ENCODE measurements at places on chromosomes 1 and 21.

DNA sequence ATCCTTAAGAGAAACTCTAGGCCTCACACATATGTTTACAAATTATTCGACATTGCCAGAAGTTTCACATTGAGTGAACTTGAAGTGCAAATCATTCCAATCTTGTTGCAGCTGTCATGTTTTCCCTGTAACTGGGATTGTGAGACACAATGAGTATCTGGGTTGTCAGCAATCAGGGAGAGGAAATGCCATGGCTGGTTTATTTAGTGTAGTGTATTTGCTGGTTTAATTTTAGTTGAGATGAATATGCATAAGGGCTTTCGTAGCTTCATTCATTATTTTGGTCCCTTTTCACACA lies 54.2 kb upstream of the USP1 start:
- no peak for DNase-seq

- DNase-seq, result no peak
Measured at GRCh38 chr21:34881421-34881820, 167.7 kb downstream of the RUNX1 start.

DNA sequence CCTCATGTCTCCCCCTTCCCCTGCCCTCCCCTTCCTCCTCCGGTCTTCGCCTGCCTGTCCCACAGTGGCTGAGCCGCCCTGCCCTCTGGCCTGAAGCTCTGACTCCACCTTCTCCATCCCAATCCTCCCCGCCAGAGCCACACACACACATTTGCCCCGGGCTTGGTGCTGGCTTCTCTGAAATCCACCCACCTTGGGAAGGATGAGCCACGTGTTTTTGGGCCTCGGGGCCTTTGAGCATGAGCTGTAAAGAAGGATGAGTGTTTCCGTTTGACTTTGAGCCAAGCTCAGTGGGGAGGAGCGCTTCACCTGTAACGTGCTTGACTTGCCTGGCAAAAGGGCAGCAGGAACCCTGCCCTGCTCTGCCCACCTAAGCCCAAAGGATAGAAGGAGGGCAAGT lies 295.1 kb downstream of the SIPA1L2 start:
- no peak for DNase-seq

GRCh38 chr1:76682138-76682537 lies 185.1 kb upstream of the ST6GALNAC5 start:
- DNase-seq, result no peak

DNA sequence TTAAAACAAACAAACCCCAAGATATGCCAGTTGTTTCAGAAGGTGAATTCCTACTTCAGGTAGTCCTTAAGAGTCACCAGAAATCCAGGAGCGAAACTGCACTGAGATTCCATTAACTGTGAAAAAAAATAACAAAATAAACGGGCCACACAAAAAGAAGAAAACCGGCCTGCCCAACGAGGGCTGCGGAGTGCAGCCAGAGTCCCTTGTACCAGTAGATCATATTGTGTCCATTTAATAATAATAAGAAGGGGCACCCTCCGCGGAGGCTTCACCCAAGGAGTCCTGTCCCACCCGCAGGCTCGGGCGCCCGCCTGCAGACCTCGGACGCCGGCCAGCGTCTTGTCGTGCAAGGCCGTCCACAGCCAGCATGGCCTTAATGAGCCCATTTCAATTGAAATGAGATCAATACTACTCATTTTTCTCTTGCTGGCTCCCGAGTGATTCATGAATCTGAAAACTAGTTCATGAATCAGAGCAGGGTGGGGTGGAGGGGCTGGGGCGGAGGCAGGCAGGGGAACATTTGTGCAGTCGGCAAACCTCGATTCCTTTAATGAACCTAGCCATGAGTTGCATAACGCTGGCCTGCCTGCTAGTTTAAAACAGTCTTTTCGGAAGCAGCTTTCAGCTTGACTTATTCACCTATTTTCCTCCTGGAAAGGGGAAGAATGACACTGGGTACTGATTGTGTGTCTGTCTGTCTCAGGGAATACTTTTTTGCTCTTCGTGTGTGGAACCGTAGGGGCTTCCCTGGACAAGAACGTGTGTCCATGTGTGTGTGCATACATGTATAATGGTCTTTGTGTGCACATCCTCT lies 113.1 kb upstream of the IRF2BP2 start:
- no peak for DNase-seq

DNA sequence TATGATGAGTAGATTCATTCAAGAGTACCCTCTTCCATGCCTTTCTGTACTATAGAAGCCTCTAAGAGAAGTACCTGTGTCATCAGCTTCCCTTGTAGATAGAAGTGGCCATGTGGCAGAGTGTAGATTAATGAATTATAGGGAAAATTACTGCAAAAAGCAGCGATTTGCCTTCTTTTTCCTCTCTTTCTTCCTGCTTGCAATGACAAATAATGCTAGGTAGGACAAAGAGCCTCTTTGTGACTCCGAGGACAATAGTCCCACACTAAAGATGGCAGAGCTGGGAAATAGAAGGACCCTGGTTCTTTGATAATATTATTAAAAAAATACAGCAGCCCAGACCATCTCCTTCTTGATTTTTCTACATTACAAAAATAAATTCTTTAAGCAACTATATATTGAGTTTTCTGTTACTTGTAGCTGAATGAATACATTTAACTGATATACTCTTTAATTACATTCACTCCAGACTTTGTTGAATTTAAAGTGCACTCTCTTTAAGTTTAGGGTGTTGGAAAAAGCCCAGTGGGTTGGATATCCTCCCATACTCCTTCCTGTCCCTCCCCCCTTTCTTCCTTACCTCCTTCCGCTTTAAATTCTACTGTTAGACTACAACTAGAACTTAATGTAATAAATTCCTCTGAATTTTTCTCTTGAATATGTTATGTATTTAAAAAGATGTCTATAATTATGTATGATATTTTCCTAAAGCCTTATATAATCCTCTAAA lies 198.2 kb upstream of the APP start:
- no peak for DNase-seq

GRCh38 chr21:42025376-42026081 lies 15.4 kb upstream of the ZBTB21 start:
- DNase-seq, result no peak

- DNase-seq, result no peak
Measured at GRCh38 chr1:230327892-230328284, 98.2 kb downstream of the PGBD5 start.

- no peak for DNase-seq
Measured at GRCh38 chr1:150544204-150544603, 5.0 kb upstream of the ADAMTSL4 start.

- DNase-seq, result peak; percentile 89
Measured at GRCh38 chr1:116825720-116826438, 71.6 kb downstream of the CD2 start.

- DNase-seq, result peak; percentile 68
Measured at GRCh38 chr1:186212568-186213224, 162.4 kb downstream of the TPR start.

- DNase-seq, result no peak
Measured at GRCh38 chr21:26570203-26570602, 2.9 kb downstream of the CYYR1 start.

GRCh38 chr1:170203693-170204092 lies 57.9 kb downstream of the NTMT2 start:
- no peak for DNase-seq

- no peak for DNase-seq
Measured at GRCh38 chr21:46374761-46375389, 50.9 kb downstream of the PCNT start.

GRCh38 chr1:1861339-1861730 lies 29.6 kb downstream of the GNB1 start:
- DNase-seq, result no peak

DNA sequence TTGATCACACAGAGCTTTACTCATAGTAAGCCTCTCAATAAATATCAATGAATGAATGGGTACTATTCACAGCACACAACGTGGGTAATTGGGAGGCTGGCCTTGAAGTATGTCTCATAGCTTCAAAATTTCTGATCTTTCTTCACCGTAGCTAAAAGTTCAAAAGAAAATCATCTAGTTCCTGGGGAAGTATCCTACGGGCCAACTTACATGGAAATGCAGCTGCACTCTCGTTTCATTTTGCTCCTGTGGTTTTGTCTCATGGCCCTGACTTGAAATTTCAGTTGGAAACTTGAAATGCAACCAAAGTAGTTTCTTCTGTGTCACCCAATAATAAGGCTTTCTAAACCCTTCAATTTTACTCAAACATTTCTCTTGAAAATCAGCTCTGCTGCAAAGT lies 76.1 kb upstream of the CNIH3 start:
- no peak for DNase-seq

- peak; percentile 23 for DNase-seq
Measured at GRCh38 chr1:155044812-155045657, 6.1 kb upstream of the ADAM15 start.

DNA sequence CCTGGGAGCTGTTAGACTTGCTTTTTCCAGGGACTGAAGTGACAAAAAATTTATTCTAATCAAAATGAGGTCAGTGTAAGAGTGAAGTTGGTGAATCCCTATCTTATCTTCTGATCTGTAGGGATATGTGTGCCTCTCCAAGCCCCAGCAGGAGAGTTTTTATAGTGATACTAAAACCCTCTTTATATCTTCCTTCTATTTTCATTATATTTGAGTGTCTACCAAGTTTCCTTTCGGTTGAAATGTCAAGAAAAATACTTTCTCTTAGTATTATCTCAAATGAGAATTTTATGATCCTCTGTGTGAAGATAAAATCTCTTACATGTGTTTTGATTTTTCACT lies 18.9 kb downstream of the C1orf21 start:
- no peak for DNase-seq

- DNase-seq, result no peak
Measured at GRCh38 chr1:223035724-223036478, 107.1 kb downstream of the TLR5 start.

DNA sequence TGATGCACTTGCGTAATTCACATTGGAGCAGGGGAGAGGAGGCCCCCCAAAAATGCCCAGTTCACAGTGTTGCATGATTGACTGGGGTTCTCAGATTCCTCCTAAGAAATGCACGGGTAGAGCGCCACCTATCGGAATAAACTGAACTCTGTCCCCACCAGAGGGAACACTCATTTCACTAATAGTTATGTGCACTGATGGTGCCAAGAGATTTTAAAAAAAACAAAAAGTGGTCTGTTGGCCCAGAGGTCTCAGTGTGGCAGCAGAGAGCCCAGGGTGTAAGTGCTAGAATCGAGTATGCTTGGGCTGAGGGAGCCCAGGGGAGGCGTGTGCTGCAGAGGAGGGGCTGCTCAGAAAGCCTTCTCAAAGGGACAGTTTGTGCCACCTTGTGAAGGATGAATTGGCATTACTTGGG lies 6.9 kb downstream of the PINK1 start:
- peak; percentile 14 for DNase-seq

- no peak for DNase-seq
Measured at GRCh38 chr1:11044849-11045427, 2.1 kb downstream of the MASP2 start.

DNA sequence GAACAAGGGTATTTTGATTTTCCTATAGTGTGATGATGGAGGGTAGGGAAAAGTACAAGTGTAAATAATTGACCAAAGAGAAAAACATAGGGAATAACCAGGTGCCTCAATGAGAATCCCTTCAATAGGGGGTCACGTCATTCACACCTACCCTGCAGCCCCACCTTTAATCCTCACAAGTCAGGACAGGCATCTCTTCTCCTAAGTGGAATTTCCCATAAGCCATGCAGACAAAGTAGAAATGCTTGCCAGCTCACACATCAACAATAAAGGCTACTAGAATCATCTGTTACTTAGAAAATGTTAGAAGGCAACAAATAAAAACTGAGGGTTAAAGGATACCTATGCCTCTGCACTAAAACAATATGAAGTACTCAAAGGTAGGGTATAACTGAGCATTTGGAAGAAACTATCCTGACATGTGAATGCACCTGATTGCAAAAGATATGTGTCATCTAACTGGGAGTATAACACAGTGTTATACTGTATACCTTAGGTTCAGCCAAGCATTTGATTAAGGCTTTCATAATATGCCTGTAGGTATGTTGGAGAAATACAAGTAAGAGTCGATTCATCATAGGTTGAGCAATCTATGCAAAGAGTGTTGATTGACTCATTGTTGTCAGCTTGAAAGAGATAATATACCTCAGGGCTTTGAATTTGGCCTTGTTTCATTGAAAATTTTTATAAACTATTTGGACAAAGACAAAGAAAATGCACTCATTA lies 32.4 kb upstream of the ATP1A1 start:
- no peak for DNase-seq

DNA sequence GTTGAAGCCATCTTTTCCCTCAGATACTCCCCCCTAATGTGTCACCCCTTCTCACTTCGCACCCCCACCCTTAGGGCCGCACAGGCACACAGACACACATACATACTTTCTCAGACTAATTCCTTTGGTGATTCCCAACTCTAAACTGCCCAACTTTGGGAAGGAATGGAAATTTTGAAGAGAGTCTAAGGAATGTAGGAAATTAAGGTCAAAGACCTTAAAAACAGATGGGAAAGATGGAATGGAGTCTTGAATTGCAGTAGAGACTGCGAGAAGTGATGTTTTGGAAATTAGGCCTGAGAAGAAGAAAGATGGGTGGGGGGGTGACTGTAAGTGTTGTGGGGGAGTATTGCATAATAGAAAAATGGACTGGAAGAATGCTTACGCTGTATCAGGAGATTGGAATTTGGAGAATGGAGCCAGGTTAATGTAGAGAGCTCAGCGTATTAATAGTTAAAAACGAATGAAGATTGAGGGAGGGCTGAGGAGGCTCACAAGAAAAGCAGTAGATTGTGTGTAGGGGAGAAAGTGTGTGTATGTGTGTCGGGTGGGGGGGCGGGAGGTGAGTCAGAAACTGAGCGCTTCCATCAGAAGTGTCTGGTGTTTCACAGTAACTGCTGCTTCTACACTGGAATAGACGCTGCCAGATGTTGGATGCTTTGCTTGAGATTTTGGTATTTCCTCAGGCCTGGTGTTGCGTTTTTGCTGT lies 1.7 kb downstream of the PIP5K1A start:
- no peak for DNase-seq

- no peak for DNase-seq
Measured at GRCh38 chr1:30598571-30599114, 124.7 kb downstream of the MATN1 start.

- peak; percentile 37 for DNase-seq
Measured at GRCh38 chr1:24694380-24694843, 50.8 kb upstream of the CLIC4 start.

GRCh38 chr1:13540866-13541265 lies 27.1 kb upstream of the LRRC38 start:
- peak; percentile 10 for DNase-seq

DNA sequence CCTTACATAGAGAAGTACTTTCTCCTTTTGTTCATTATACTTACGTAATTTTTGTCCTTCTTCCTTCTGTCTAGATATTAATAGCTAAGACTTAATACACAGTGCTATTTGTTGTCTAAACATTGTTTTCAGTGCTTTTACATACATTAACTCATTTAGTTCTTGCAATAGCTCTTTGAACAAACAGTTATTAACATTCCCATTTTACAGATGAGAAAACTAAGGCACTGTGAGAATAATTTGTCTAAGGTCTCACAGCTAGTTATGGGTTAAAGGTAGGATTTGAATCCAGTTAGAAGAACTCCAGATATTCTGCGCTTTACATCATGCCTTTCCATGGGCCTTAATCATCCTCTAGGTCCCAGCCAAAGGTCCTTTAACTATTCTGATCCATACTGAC lies 19.6 kb downstream of the CCDC17 start:
- no peak for DNase-seq
